ENCODE measurements at places on chromosomes 13 and 19.

GRCh38 chr19:10388957-10389356 lies 8.6 kb upstream of the TYK2 start:
- DNase-seq = peak; percentile 96

GRCh38 chr13:72504131-72504841 lies 223.1 kb downstream of the MZT1 start:
- DNase-seq = no peak

DNA sequence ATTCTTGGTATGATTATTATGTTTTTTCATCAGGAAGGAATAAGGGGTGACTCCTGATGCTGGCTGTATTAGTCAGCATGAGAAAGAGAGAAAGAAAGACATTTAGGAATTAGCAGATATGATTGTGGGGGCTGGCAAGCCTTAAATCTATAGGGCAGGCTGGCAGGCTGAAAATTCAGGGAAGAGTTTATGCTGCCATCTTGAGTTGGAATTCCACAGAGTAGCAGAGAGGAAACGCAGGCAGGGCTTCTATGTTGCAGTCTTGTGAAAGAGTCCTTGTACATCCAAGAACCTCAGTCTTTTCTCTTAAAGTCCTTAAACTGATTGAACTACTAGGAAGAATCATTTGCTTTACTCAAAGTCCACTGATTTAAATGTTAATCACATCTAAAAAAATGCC lies 262.7 kb upstream of the SLC10A2 start:
- no peak for DNase-seq

GRCh38 chr19:34084396-34085145 lies 87.7 kb upstream of the LSM14A start:
- no peak for DNase-seq

DNA sequence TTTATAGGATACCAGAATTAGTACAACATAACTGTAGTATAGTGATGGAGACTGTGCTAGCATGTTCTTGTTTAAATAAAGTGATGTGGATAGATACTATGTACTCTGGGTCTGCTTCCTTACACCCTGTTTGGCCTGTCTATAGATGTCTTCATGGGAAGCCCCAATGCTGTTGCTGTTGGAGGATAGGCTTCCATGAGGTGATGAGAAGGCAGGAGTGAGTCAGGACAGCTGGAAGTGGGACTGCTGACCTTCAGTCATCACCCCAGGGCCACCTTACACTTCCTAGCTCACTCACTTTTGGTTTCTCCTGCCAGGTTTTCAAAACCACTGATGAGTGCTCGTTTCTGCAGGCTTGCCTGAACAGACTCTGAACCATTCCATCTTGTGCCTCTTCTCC lies 4.2 kb downstream of the KCTD4 start:
- no peak for DNase-seq

DNA sequence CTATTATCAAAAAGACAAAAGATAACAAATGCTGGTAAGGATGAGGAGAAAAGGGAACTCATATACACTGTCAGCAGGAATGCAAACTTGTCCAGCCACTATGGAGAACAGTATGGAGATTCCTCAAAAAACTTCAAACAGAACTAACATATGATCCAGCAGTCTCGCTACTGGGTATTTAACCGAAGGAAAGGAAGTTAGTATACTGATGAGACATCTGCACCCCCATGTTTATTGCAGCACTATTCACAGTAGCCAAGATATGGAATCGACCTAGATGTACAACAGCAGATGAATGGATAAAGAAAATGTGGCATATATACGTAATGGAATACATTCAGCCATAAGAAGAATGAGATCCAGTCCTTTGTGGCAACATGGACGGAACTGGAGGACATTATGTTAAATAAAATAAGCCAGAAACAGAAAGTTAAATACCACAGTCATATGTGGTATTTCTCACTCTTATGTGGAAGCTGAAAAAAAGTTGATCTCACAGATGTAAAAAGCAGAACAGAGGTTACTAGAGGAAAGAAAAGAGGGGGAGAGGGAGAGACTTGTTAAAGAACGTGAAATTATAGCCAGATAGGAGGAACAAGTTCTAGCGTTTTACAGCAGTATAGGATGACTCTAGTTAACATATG lies 83.2 kb downstream of the RUBCNL start:
- DNase-seq = no peak

DNA sequence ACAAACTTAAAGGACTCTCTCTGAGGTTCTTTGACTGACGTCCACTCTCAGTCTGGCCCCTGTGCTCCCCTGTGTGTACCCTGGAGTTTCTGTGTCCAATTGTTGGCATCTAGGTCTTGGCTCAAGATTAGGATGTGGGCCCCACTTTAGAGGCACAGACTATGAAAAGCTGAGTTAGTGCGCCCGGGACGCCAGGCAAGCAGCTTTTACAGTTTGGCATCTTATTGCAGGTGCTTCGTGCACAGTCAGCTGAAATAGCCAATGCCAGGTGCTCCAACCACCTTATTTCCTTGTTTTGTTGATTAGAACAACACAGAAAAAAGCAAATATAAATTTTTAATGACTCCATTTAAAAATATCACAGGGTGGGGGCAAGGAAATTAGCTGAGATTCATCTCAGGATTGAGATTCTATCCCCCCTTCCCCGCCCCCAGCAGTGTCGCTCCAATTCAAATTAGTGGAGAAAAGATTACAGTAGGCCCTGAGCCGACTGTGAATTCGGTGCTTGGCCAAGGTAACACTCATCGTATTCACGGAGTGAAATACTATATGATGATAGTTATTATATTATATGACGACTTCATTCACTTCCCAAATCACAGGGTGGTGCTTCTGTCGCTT lies 4.3 kb downstream of the SOX1 start:
- DNase-seq = no peak

GRCh38 chr13:20064128-20064527 lies 96.7 kb downstream of the GJA3 start:
- DNase-seq = no peak

DNA sequence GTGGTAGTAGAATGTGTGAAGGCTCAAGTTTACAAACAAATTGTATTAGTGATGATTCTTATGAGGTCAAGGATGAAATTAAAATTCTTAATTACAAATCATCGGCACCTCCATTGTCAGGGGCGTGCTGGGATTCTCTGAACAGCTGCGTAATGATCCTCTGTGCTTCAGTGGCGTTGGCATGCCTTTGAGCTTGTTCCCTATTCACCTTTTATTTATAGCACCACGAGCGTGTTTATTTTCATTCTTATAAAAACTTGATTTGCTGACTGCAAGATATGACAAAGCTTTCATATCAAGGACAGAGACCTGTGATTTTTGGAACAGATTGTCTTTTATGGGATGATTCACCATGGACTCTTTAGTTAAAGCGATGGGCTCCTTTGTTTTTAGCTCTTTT lies 18.2 kb upstream of the UBL3 start:
- no peak for DNase-seq

- DNase-seq = no peak
Observed at GRCh38 chr19:45423033-45423588, 606 bp downstream of the ERCC1 start.

GRCh38 chr13:23579072-23579895 lies 9.1 kb downstream of the TNFRSF19 start:
- DNase-seq = peak; percentile 95

Measured in WTC11 (cell line).